ENCODE measurements at places on chromosomes 3 and 15. TPM values are rescaled to one million over a fixed set of nuclear protein-coding genes. Genes with fewer than 3 reads are reported as not detected.

DNA sequence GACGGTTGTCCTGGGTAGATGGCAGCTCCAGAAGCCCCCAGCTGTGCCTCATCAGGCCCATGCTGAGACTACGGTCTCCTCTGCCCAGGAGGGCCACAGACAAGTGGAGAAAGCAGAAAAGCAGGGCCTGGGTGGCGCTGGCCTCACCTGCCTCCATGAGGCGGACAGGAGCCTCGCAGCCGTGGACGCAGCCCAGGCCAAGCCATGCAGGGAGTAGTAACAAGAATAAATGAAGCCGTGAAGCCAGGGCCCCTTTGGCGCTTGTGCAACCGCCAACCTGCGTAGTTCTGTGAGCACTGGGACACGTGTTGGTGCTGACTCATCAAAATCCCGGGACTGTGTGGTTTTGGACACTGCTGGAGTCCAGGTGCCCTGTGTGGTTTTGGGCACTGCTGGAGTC, 12.3 kb upstream of the MUC4 start:
- no peak overlapping the region for H3K27ac ChIP-seq
- no peak overlapping the region for H3K4me3 ChIP-seq
- no peaks in the 10 kb centered on the region for H3K36me3 ChIP-seq
- no peak for DNase-seq

DNA sequence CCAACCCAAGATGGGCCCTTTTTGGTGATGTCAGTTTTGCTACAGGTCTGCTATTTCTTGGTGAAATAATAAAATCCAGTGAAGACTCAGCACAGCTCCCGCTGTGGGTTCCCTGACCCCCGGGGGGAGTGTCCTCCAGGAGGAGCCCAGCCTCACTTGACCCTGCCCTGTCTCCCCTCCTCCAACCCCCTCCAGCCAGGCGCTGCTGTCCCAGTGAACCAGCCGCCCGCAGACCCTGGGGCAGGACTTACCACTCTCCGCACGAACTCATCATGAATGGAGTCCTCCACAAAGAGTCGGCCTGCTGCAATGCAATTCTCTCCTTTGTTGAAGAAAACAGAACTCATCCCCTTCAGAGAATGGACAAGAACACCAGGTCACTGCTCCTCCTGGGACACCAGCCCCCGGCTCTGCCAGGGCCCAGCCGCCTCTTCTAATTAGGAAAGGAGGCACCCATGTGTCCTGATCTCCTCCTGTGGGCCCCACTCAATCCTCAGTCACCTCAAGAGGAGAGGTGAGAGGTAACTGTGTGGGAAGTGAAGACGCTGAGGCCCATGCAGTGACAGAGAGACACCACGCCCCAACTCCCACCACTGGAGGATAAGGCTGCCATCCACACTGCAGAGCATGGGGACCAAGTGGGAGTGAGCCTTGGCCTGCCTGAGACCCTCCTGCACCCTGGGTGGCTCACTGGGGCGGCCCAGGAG, 28.8 kb upstream of the SLC41A3 start:
- no peaks in the 10 kb centered on the region for H3K27me3 ChIP-seq
- no peak overlapping the region for H3K4me3 ChIP-seq
- DNase-seq: no peak
- no peaks in the 10 kb centered on the region for H3K4me1 ChIP-seq
- peaks cover 7% of the 10 kb centered on the region for H3K36me3 ChIP-seq

GRCh38 chr3:42195879-42196330, 70.1 kb downstream of the CCK start:
- no peak overlapping the region for H3K27ac ChIP-seq
- H3K4me3 ChIP-seq: no peak overlapping the region
- H3K36me3 ChIP-seq: peaks cover 31% of the 10 kb centered on the region
- H3K4me1 ChIP-seq: peaks cover 6% of the 10 kb centered on the region
- no peaks in the 10 kb centered on the region for H3K27me3 ChIP-seq

GRCh38 chr3:71046791-71047190, 536.7 kb downstream of the FOXP1 start:
- DNase-seq: no peak
- H3K4me1 ChIP-seq: peaks cover 71% of the 10 kb centered on the region
- no peak overlapping the region for H3K4me3 ChIP-seq
- no peak overlapping the region for H3K27ac ChIP-seq

- peaks cover 16% of the 10 kb centered on the region for H3K4me1 ChIP-seq
- no peak overlapping the region for H3K4me3 ChIP-seq
- H3K27me3 ChIP-seq: no peaks in the 10 kb centered on the region
Observed at GRCh38 chr15:63458026-63458425, 46.4 kb upstream of the USP3 start.

GRCh38 chr3:128546646-128547045, 53.6 kb upstream of the GATA2 start:
- no peaks in the 10 kb centered on the region for H3K36me3 ChIP-seq
- no peaks in the 10 kb centered on the region for H3K4me1 ChIP-seq
- no peak overlapping the region for H3K4me3 ChIP-seq
- no peak for DNase-seq
- no peaks in the 10 kb centered on the region for H3K27me3 ChIP-seq
- no peak overlapping the region for H3K27ac ChIP-seq

- no peak overlapping the region for H3K27ac ChIP-seq
- H3K27me3 ChIP-seq: no peaks in the 10 kb centered on the region
- DNase-seq: no peak
- H3K4me3 ChIP-seq: no peak overlapping the region
Observed at GRCh38 chr3:100289339-100289738, 28.5 kb downstream of the TBC1D23 start.

DNA sequence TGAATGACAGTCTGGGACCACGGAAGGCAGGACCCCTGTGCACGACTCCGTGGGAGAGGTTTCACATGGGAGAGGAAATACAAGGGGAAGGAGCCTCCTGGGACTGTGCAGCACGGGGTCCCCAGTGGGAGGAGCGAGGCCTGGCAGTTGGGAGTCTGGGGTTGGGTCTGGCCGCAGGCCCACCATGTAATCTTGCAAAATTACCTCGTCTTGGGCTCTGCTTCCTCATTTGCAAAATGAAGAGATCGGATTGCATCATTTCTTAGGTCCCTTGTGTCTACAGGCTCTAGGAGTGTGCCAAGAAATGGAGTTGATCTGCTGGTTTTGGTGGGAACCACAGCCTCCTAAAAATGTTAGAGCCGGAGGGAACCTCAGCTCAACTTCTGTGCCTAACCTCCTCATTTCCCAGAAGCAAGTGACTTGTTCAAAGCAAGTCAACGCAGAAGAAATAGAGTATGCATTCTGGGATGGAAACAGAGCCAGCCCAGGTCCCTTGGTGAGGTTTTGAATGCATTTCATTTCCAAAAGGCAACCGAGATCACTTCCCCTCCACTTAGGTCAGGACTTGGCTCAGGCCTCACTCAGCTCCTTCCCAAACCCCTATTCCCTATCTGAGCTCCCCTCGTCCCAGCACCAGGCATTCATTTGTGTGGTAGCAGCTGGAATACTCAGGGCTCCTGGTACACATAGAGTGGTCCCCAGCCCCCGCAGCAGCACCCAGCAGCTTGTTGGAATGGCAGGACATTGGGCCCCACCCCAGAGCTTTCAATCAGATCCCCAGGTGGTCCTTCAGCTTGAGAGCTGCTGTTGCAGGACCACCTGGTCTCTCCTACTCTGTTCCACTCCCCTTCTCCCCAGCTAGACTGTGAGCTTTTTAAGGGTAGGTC, 267.7 kb downstream of the XXYLT1 start:
- no peaks in the 10 kb centered on the region for H3K36me3 ChIP-seq
- H3K27ac ChIP-seq: no peak overlapping the region
- no peaks in the 10 kb centered on the region for H3K4me1 ChIP-seq
- no peaks in the 10 kb centered on the region for H3K27me3 ChIP-seq
- no peak overlapping the region for H3K4me3 ChIP-seq

DNA sequence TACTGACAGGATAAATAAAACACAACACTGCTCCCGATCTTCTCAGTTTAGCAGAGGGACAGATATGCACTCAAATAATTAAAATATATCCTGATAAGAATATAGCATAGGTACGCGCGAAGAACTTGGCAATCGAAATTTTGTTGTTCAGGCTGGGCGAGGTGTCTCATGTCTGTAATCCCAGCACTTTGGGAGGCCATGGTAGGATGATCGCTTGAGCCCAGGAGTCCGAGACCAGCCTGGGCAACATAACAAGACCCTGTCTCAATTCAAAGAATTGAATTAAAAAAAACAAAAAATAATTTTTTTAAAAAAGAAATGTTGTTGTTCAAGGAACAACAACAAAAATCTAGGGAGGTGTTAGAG, 7.6 kb downstream of the B2M start:
- H3K36me3 ChIP-seq: peaks cover 33% of the 10 kb centered on the region
- H3K27me3 ChIP-seq: no peaks in the 10 kb centered on the region
- H3K27ac ChIP-seq: no peak overlapping the region
- no peak for DNase-seq

- DNase-seq: no peak
- no peak overlapping the region for H3K4me3 ChIP-seq
- no peaks in the 10 kb centered on the region for H3K27me3 ChIP-seq
Observed at GRCh38 chr15:67010898-67011616, 54.3 kb upstream of the SMAD3 start.

DNA sequence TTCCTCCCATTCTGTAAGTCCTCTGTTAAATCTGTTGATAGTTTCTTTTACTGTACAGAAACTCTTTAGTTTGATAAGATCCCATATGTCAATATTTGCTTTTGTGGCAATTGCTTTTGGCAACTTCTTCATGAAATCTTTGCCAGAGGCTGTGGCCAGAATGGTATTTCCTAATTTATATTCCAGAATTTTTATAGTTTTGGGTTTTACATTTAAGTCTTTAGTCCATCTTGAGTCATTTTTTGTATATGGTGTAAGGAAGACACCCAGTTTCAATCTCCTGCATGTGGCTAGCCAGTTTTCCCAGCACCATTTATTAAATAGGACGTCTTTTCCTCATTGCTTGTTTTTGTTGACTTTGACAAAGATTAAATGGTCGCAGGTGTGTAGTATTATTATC, 372.4 kb upstream of the CADM2 start:
- no peaks in the 10 kb centered on the region for H3K4me1 ChIP-seq
- H3K27ac ChIP-seq: no peak overlapping the region
- no peak for DNase-seq
- no peak overlapping the region for H3K4me3 ChIP-seq

GRCh38 chr15:47743886-47744285, 26.6 kb downstream of the SEMA6D start:
- peaks cover 2% of the 10 kb centered on the region for H3K36me3 ChIP-seq
- no peak overlapping the region for H3K4me3 ChIP-seq
- H3K4me1 ChIP-seq: no peaks in the 10 kb centered on the region

GRCh38 chr3:147113293-147114044, 292.9 kb downstream of the ZIC4 start:
- no peaks in the 10 kb centered on the region for H3K27me3 ChIP-seq
- H3K27ac ChIP-seq: no peak overlapping the region
- H3K36me3 ChIP-seq: no peaks in the 10 kb centered on the region
- H3K4me1 ChIP-seq: no peaks in the 10 kb centered on the region

DNA sequence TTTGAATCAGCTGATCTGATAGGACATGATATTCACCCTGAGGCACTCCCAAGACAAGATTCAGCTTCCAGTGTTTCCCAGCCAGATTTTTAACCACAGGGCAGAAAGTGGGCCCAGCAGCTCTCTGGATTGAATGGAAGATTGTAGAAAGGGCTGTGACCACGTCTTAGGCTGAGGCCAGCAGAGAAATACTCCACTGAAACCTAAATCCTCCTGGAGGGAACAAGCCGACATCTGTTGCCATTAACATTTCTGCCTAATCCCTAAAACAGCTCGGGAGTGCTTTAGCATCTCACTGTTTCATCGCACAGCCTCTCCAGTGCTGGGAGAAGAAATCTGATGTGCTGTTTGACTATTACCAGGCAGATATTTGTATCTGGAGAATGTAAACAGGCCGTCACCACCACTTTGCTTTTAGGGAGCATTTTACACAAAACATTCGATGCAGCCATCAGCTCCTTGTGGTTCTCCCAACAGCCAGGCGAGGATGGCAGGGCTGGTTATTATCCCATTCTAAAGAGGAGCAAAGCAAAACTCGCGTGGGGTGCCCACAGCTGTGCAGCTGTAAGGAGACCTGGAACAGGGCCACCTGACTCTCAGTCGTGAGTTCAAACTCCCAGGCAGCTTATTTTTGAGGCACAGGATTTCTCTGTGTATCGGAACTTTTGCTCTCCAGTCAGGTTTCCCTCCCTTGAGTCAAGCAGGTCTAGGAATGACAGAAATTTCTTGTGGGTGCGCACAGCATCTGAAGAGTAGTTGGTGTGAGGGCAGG, 117.4 kb downstream of the LIPC start:
- H3K36me3 ChIP-seq: no peaks in the 10 kb centered on the region
- no peak overlapping the region for H3K4me3 ChIP-seq
- no peak overlapping the region for H3K27ac ChIP-seq
- no peaks in the 10 kb centered on the region for H3K27me3 ChIP-seq
- H3K4me1 ChIP-seq: peaks cover 12% of the 10 kb centered on the region
- no peak for DNase-seq

- no peaks in the 10 kb centered on the region for H3K36me3 ChIP-seq
- no peak overlapping the region for H3K4me3 ChIP-seq
- no peaks in the 10 kb centered on the region for H3K4me1 ChIP-seq
- no peak overlapping the region for H3K27ac ChIP-seq
- H3K27me3 ChIP-seq: no peaks in the 10 kb centered on the region
Observed at GRCh38 chr3:94799420-94800060, 736.7 kb downstream of the NSUN3 start.

DNA sequence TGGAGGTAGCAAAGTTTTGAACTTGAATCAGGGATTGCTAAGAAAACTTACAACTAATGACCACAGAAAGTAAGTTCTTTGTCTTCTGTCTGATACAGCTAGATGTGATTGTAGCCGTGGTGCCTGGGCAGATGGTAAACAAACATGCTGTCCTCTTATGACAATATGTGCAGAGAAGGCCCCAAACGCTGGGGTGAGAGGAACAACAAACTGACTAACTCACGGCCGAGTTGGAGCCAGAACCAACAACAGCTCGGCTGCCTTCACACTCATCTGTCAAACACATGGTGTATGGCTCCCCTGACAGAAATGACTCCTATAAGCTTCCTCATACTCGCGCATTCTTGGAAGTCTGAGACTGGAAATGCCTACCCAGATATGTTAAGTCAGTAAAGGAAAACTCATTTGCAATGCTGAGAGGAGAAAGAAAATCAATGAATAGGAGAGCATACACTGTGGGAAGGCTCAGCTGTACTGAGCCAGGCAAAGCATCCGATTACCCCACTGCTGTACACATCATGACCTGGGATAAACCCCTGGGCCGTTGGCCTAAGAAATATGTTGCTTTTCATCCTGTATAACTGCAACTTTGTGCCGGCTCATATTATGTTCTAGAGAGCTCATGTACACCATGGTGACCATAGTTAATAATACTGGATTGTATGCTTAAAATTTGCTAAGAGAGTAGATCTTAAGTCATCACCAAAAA, 5.7 kb downstream of the THBS1 start:
- no peaks in the 10 kb centered on the region for H3K27me3 ChIP-seq
- no peak for DNase-seq
- H3K36me3 ChIP-seq: peaks cover 14% of the 10 kb centered on the region
- no peaks in the 10 kb centered on the region for H3K4me1 ChIP-seq
- H3K4me3 ChIP-seq: no peak overlapping the region
- no peak overlapping the region for H3K27ac ChIP-seq

SHC4 gene
- total RNA-seq: 16.1 TPM

OXSR1 gene
- total RNA-seq: 31.0 TPM

PLOD2 gene
- 42.8 TPM for total RNA-seq

UTS2B gene
- 0.81 TPM for total RNA-seq

UROC1 gene
- not detected for total RNA-seq
